NCI-H2171 (cell line): ENCODE measurements at places on chromosomes 2 and 18.

DNA sequence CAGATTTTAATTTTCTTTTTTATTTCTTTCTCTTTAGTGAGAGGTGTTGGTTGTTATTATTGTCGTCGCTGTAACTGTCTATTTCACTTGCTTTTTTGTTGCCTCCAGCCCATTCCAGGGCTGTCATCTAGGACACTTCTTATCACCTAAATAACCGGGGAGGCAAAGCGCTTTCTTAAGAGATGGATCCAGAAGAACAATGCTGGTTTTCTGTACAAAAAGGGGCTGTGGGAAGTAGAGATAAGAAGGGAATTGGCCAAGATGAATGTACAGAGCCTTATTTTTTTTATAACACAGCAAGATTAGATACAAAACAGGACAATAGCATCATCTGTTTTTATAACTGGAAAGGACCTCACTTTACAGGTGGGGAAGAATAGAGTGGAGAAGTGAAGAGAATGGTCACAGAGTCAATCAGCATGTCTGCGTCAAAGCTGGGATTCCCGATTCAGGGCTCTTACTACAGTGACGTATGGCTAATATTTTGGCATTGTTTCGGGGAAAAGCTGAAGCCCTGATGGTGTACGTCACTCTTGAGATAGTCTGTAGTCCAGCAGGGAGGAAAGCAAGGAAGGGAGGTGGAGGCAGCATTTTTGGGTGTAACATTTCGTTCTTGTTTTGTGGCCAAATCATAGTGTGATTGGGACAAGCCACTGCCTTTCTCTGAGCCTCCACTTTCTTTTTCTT is 23.2 kb downstream of the IL1B start:
- no peak for DNase-seq

DNA sequence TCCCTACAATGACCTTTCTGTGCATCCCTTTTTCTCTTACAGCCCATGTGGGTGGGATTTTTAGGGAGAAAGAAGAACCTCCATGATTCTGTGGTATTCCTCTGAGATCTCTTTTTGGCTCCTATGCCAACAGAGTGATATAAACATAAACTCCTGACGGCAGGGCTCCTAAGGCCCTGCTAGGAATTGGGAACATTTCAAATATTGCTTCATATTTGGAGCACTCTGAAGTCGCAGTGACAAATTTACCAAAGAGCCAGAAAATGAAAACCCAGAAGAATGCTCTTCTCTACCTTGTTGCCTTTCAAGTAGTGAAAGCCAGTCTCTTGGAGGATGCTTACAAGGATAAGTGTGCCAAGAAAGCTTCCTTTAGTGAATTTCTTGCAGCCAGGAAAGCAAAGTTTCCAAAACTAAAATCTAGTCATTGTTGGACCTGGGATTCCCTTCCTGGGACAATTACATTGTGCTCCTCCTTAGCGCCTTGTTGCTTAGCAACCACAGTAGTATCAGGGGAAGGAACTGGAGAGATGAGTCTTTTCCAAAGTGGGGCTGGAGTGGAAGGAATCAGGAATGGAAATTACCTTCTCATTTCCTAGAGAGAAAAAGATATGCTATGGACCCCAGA is 7.3 kb upstream of the SETBP1 start:
- DNase-seq, result no peak

DNA sequence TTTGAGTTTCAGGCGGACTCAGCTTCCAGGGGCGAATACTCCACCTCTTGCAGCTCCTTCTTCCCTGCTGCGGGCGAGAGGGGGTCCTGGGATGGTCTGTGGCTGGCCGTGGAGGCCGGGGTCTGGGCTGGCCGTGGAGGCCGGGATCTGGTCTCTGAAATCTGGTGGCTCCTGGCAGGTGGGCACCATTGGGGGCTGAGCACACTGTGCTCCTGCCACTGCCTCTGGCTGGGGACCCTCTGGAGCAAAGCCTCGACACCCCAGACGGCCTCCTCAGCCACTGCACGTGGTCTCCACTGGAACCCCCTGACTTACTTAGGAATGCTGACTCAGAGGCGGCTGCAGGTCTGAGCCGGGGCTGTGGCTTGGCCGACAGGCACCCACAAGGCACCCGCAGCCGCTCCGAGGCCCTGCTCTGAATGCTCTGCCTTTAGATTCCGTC is 100.1 kb upstream of the ALKAL2 start:
- DNase-seq, result no peak

DNA sequence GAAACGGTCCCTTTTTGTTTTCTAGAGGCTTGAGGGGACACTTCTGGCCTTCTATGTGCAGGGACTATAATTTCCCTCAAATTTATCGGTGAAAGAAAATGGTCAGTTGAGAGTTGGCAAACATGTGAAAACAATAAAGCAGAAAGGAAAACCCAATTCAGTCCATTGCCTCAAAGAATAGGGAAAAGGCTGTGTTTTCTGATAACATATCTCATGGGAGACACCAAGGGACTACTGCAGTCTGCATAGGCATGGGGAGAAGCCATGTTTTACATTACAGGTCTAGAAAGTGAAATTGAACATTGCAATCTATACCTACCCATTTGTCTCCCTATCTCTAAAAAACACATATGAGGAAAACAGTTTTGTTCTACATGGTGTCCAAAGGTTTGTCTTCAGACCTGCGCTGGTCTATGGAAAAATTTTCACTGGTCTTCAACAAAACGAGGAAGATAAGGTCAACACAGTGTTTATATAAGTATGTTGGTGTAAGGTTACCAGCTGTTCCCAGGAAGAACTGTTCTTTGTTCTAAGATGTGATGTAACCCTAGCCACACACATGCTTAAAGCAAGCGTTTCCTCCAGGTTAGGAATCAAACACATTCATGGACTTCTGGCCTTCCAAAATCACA is 179.7 kb downstream of the MREG start:
- no peak for DNase-seq

DNA sequence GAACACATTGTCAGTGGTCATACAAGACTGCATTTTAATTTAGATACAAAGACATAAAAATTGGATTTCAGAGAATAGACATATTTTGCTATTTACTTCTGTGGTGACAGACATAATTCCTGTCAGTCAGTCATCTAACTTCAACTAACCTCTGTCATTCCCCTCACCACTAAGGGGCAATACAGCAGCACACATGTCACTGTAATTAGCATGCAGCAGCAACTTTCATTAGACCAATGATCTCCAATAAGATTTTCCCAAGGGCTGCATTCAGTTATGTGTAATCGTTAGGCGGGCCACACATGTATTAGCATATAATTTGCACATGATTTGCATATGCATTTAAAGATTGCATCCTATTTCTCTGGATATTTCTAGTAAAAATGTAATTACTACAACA is 624.5 kb downstream of the NR4A2 start:
- no peak for DNase-seq

DNA sequence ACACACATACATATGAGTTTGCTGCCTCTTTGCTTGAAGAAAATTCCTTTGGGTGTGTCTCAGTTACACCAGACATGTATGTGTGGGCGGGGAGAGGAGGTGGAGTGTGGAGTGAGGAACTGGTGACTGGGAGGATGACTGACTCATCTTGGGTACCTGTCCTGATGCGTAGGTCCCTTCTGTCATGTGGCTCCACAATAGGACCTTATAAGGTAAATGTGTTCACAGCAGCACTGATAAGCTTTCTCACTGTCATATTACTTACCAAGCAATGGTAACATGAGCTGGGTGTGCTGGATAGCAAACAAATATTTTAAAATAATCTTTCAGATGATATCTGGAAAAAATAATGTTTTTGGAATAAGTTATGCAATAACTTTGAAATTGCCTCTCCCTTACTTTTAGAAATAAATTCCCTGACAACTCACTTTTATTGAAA is 45.1 kb downstream of the SLC9A2 start:
- DNase-seq, result no peak

GRCh38 chr18:6254456-6254855 is 160.3 kb downstream of the L3MBTL4 start:
- DNase-seq, result no peak

DNA sequence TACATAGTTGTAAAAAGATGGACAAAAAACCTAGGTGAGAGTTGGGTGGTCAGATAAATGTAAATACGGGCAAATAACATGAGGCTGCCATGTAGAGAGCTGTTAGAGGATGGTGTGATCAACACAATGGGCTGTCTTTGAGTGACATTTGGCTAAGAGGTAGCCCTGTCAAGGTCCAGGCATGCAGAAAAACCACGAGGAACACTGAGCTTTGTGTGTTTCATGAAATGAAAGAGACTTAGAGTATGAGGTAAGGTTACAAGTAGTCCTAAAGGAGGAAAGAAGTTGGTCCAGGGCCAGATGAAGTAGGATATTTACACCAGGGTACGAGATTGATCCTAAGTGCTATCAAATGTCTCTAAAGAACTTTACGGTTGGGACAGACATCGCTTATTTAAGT is 160.9 kb downstream of the RDH14 start:
- DNase-seq, result no peak

GRCh38 chr18:6939972-6940371 is 177.6 kb downstream of the LAMA1 start:
- no peak for DNase-seq

- DNase-seq, result no peak
Observed at GRCh38 chr2:9250091-9250490, 43.5 kb downstream of the ASAP2 start.

DNA sequence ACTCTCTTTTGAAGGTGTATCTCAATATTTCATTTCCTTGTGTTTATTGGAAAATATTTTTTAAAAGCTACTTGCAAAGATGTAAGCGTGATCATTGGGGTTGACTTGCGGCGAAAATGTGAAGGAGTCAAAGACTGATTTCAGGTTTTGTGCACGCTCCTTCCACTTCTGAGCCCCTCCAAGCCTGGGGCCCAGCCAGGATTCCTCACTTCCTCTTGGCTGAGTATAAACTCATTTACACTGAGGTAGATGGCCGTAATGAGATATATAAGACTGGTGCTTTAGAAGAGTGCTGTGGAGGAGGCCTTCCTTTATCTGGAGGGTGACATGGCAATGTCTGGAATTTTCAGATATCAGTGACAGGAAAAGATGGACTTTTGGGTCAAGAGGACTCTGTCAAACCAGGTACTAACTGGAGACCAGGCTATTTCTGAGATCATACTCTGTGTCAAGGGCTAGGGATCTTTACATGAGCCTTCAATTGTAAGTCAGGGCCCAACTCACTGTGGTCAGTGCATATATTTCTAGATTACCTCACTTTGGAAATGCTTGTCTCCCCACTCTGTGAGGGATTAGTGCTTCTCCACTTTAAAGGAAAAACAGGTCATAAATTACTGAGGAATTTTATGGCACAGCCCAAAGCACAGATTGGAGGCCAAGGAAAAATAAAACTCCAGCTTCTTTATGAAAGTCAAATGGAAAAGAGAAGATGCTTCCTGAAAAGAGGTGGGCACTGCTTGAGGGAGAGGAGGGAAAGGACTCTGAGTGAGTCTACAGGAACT is 22.8 kb downstream of the PRKCE start:
- DNase-seq, result no peak

DNA sequence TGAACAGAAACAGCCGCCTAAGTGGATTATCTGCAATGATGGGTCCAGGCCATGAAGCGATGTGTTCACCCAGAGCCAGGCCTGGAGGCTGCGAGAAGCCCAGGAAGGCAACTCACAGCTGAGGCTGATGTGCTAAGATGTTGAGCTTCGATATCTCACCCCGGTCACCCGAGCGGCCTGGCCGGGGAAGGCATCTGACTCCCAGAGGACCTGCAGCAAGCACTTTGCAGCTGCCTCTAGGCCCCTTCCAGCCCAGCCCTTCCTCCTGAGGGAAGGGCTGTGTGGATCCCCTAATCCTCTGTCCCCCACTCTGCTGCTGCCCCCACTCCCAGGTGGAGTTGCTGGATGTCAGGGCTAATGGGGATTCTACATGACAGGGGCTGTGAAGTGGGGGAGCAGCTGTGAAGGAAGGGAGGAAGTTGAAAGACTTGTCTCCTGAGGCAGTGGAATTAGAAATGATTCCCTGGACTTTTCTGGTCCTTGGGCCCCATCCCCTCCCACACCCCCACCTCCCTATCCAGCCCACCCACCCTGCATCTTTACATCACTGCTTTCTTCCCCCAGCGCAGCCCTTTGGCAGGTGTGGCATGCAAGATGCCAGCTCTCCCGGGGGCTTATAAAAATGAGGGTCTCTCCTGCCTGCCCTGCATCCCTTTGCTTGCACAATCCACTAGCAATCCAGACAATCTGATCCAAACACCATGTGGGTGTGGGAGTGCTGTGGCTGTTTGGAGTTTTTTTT is 4.3 kb downstream of the ATP6V1B1 start:
- no peak for DNase-seq

- no peak for DNase-seq
Observed at GRCh38 chr18:49444581-49444980, 15.9 kb downstream of the DYM start.

DNA sequence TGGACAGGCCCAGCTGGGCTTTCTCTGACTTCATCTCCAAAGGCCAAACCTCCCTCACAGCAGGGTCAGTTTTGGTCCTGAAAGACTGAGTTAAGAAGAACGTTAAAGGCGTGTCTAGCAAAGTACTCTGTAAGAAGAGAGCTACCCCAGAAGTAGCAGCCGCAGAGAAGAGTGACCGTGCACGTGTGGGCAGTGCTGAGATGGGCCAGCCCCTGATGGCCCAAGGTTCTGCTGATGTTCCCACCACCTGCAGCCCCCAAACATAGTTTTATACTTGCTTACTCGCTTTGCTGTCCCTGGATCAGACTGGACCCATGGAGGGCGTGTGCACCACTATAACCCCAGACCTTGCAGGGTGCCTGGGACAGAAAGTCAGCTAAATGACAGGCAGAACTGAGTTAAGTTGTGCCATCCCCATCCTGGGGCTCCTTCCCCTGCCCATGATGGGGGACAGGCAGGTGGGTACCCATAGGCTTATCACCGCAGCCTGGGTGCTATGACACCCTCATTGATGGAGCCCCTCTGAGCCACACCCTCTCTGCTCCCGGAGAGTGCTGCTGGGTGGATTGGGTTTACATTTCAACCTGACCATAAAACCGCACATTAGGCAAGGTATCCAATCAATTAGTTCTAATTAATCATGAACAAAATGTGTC is 367.3 kb upstream of the HS6ST1 start:
- DNase-seq, result no peak

GRCh38 chr2:110885256-110885655 is 152.9 kb downstream of the ACOXL start:
- no peak for DNase-seq

GRCh38 chr2:226030369-226030768 is 630.9 kb downstream of the NYAP2 start:
- no peak for DNase-seq

DNA sequence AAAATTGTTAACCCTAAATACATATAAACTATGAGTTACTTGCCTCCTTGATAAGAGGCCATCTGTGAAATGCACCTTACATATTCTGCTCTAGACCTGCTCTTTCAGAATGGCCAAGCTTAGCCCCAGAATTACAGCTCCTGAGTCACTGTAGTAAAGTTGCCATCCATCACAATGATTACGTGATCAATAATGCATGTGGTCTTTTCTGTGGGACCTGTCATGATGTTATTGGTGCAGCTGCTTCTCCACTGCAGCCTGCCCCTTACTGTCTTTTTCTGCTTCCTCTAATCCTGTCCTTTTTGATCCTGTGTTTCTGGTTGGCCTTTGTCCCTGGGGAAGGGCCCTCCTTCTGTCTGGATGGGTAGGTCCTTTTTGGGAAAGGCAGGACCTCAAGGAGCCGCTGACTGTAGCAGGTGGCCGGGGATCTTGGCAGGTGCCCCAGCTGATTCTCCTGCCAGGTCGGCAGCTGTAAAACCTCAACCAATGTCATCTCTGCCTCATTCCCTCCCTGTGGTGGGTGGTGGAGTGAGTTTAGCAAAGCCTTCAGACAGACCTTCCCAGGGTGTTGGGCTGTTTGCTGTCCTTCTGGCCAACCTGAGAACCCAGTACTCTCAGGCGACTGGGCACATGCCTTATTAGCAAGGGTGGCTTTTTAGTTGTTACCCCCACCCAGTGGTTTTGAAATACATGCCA is 126.2 kb upstream of the EML6 start:
- peak; percentile 71 for DNase-seq

- no peak for DNase-seq
Observed at GRCh38 chr18:44837482-44838180, 156.9 kb downstream of the SETBP1 start.
